Lower leg skin (tissue), 4 donors: ENCODE measurements at places on chromosomes 7 and 10.

- no peak for DNase-seq
Observed at GRCh38 chr7:47501406-47501805, 80.5 kb downstream of the TNS3 start.

DNA sequence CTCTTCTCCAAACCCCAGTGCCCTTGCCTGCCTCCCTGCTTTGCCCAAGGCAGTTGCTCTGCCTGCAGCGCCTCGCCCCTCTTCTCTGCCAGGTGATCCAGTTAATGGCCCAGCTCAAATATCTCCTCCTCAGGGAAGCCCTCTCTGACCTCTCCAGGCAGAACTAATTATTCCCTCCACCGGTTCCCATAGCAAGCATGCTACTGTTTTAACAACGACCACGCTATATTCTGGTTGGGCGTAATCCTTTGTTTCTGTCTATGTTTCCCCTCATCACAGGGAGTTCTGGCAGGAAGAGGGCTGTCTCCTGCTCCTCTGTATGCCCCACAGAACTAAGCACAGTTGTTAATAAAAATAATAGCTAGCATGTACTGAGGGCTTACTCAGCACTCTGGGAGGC, 36.8 kb upstream of the R3HCC1L start:
- no peak for DNase-seq

DNA sequence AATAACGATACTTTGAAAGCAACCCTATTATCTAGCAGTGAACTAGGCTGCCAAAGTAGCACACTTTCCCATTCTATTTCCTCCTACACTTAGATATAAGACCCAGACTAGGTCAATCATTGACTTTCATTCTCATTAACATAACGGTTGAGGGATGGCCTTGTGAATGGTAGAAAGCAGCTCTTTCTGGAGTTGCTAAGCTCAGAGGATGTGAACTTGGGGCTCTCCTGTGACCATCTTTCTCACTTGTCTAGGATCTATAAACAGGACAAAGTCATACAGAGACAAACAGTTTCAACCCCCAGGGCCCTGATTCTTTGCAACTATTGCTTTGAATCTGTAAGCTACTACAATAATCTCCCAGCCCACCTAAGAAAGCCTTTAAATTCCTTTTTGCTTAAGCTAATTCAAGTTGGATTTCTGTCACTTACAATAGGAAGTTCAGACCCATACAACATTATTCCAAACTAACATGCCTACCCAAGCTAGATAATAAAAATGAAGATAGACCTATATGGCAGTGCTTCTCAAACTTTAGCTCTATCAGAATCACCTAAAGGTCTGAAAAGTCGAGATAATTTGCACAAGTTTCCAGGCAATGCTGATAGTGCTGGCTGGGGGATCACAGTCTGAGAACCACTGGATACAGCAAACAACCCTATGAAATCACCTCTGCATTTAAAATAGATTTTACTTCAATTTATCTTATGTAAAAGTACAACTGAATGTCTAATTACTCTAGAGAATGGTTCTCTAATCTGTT, 16.7 kb downstream of the P4HA1 start:
- DNase-seq, result no peak

GRCh38 chr7:1314908-1315450, 82.3 kb downstream of the UNCX start:
- no peak for DNase-seq

- DNase-seq, result no peak
Observed at GRCh38 chr10:59108886-59109288, 67.6 kb upstream of the PHYHIPL start.

DNA sequence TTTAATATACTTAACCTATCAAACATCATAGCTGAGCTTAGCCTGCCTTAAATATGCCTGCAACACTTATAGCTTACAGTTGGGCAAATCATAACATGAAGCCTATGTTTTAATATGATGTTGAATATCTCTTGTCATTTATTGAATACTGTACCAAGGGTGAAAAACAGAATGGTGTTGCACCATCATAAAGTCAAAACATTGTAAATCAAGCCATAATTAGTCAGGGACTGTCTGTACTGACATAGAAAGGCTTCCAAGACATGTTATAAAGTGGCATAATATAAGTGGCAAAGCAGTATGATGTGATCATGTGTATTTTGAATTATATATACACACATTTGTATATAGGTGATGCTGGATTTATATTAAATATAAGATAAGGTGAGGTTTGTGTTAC, 140.0 kb downstream of the ZEB1 start:
- no peak for DNase-seq
